ENCODE measurements at places on chromosomes 5 and 9.

- DNase-seq = peak; percentile 35
Measured at GRCh38 chr5:149654231-149654630, 72.9 kb downstream of the ARHGEF37 start.

DNA sequence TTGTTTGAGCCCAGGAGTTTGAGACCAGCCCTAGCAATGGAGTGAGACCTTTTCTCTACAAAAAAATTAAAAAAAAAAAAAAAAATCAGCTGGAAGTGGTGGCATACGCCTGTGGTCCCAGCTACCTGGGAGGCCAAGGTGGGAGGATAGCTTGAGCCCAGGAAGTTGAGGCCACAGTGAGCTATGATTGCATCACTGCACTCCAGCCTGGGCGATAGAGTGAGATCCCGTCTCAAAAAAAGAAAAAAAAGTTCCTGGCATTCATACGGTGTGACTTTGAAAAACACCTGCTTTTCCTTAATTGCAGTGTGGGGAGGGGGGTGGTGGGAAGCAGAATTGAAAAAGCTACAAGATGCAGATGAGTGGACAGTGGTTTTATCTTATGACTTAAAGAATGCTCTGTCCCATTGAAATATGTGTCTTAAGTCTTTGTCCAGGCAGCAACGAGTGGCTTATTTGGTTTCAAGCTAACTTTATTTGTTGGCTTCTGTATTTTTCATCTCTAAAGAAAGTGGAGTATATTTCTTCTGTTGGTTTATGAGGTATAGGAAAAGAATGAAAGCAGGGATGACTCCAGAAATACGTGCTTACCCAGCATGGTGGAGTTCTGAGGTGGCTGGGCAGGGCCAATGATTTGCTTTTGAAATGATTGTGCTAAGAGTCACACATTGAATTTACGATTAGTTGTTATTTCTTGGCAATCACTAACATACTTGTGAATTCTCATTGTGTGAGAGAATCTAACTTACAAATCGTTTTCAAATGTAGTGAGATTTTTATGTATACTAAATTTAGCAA lies 27.8 kb downstream of the ROPN1L start:
- DNase-seq = no peak

DNA sequence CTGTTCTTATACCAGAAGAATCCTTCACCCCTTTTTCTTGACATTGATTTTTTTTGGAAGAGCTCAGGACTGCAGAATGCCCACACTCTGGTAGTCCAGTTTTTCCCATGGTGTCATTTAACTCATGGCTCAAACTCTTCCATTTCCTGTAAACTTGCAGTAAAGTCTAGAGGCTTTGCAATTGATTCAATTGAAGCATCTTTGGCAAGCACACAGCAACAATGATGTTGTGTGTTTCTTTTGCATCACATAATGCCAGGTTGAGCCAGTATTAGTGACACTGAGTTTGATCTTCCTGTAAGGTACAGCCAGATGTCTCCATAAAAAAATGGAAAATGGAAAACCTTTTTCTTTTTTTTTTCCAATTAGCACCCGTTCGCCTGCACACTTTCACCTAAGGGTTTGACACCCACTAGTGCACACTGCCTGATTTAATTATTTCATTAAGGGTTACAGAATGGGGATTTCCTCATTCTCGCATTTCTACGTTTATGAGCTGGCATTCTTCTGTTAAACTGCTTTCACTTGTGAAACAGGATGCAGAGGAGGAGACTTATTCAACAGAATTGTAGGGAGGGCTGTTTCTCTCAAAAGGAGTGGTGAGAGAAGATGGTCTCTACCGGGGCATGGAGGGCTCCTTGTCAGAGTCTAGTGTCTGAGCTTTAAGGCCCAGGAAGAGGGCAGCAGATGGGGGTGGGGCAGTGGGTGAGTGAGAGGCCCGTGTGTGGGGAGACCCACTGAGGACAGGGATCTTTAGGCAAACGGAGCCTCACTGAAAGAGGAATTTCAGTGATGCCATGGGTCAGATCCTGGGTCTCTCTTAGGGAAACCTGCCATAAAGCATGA lies 2.2 kb upstream of the S1PR3 start:
- no peak for DNase-seq

DNA sequence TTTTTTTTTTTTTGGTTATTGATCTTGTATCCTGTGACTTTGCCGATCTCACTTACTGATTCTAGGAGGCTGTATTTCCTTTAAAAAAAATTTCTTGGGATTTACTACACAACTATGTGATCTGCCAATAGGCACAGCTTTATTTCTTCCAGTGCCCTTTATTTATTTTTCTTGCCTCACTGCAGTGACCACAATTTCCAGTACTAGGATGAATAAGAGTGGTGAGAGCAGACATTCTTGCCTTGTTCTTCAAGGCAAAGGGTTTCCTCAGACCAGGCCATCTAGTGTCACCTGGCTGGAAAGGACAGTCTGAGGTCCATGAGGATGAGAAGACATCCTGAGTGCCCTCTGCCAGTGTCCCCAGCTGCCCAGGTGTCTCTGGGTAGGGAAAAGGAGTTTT lies 265.4 kb downstream of the SPOCK1 start:
- DNase-seq = no peak

- DNase-seq = no peak
Measured at GRCh38 chr9:87829756-87830155, 52.9 kb upstream of the SPATA31E1 start.

- no peak for DNase-seq
Measured at GRCh38 chr5:107104040-107104995, 566.4 kb downstream of the EFNA5 start.

DNA sequence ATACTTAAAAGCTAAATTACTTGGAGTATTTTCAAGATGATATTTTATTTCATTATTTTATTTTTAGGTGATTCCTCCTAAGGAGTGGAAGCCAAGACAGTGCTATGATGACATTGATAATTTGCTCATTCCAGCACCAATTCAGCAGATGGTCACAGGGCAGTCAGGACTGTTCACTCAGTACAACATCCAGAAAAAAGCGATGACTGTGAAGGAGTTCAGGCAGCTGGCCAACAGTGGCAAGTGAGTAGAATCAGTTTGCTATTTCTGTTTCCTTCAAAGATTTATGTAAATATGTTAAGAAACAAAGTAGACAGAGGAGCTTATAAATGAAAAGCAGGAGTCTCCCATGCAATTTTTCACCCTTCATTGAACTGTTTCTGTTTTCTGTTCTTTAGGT lies 47.8 kb downstream of the KDM4C start:
- no peak for DNase-seq

- no peak for DNase-seq
Measured at GRCh38 chr5:25688156-25688555, 1043.4 kb upstream of the CDH10 start.

GRCh38 chr9:72022841-72023240 lies 37.6 kb downstream of the C9orf57 start:
- no peak for DNase-seq

- DNase-seq = no peak
Measured at GRCh38 chr5:74367934-74368333, 272.6 kb downstream of the ENC1 start.

Measured in sciatic nerve (tissue), 2 donors.